Stimulated activated CD4-positive, alpha-beta T cell treated with anti-CD3 and anti-CD28 coated beads, Interleukin-2, amount 100 ng/mL, for 24 hours (primary cell): ENCODE measurements at places on chromosomes 5 and 9.

DNA sequence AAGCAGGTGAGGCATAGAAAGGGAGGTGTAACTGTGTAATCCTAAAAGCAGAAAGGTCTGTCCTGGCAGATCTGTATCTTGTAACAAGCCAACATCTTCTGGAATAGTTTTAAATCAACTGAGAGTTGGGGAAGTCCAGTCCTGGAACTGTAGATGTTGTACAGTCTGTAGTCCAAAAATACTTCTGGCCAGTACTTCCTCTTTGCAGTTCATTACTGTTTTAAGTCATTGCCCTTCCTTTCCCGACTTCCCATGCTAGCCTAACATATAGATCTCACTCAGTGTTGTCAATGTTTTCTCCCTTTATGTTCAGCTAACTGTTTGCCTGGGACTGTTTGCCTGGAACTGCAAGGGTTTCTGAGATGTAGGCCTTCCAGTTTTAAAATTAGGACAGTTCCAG lies 168.5 kb upstream of the ISL1 start:
- DNase-seq = no peak

- DNase-seq = no peak
Measured at GRCh38 chr5:119913425-119913824, 284.1 kb downstream of the FAM170A start.

DNA sequence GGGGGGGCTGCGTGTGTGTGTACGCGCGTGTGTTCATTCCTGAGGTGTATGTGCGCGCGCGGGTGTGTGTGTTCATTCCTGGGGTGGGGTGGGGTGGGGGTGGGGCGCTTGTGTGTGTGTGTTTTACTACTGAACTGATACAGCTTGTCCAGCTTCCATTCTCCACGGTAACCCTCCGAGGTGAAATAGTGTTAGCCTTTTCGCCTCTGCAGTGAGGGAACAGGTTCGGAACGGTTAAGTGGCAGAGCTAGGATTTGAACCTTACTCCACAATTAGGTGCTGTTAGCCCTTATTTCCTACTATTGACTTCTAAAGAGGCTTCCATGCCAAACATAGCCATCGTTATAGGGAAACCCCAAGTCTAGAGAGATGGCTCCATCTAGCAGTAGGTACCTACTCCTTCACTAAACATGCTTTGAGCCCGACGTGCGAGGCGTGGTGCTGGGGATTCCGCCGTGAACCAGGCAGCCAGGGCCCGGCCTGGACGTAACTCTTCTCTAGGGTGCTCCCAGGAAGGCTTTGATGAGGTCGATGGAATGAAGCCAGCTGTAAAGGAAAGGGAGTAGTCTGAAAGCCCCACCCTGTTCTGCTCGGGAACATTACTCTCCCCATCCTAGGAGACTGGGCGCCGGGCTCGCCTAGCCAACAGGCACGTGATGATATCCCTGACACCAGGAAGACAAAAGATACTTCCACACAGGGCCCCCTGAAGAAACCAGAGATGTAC lies 782 bp upstream of the SKP1 start:
- DNase-seq = no peak

DNA sequence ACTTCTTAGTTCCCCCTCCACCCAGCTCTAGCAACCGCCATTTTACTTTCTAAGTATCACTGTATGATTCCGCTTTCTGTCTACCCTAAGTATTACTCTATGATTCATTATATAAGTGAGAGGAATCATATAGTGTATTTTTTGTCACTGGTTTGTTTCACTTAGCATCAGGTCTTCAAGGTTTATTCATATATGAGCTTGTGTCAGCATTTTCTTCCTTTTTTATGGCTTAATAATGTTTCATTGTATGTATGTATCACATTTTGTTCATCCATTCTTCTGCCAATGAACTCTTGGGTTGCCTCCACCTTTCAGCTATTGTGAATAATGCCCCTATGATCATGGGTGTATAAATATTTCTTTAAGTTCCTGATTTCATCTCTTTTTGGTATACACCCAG lies 222.8 kb downstream of the SNCAIP start:
- DNase-seq = no peak

- no peak for DNase-seq
Measured at GRCh38 chr5:118405650-118406061, 582.7 kb downstream of the DTWD2 start.

DNA sequence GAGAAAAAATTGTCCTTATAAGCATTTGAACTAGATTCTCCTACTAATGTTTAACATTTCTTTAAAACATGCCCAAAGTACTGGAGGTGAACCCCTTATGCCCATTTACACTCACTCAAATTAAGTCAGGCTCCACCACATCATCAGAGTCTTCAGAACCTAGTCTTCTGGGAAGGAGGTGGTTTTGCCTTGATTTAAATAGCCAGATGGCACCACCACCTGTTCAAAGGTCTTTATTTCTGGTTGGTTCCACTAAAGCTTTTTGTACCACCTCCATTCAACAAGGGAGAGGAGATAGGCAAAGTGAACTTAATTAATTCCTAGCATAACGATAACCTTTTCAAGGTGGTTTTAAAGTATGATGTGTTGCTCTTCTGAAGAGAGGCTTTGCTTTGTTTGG lies 189.5 kb downstream of the SLF1 start:
- no peak for DNase-seq

- no peak for DNase-seq
Measured at GRCh38 chr5:3220638-3221288, 374.9 kb upstream of the IRX1 start.

DNA sequence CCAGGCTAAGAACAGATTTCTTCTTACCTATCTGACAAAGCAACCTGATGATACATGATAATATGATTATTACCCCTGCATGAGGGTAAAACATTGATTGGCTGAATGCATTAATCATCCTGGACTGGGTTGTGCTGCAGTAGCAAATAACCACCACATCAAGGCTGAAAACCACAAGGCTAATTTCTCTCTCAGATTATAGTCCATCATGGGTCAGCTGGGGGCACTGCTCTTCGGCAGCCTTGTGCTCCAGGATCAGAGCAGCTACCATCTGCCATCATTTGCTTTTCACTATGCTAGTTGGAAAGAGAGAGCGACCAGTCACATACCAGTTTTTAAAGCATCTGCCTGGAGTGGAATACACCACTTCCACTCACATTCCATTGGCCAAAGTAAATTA lies 383.5 kb downstream of the RASEF start:
- no peak for DNase-seq

DNA sequence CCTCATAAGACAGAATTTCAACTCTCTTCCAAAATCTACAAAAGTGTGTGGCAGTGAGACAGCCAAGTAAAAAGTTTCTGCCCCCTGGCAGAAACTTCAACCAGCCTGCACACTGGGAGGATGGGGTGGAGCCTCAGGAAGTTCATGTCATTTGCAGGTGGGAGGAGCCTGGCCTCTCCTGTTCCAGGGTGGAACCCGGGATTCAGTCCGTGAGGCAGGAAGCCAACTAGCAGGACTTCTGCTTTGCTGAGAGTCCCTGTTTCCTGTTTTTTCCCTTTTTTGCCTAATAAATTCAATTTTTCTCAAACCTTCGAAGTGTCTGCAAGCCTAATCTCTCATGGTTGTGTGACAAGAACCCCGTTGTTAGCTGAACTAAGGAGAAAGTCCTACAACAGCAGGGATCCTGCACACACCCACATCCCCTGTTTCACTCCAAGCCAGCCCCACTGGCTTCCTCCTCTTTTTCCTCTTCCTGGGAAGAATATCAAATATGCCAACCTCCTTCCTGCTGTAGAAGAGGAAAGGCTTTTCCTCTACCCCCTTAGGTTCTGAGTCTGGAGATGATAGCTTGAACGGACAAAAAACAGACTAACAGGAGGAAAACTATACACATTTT lies 69.3 kb downstream of the ALDH7A1 start:
- no peak for DNase-seq

GRCh38 chr5:63310644-63311043 lies 651.6 kb downstream of the HTR1A start:
- DNase-seq = no peak
